ENCODE measurements at places on chromosomes 3 and 15.

- no peak for DNase-seq
These were observed 100.2 kb downstream of the CGNL1 start for GRCh38 chr15:57476533-57476975.

- no peak for DNase-seq
These were observed 14.1 kb downstream of the LYSMD4 start for GRCh38 chr15:99719096-99719541.

DNA sequence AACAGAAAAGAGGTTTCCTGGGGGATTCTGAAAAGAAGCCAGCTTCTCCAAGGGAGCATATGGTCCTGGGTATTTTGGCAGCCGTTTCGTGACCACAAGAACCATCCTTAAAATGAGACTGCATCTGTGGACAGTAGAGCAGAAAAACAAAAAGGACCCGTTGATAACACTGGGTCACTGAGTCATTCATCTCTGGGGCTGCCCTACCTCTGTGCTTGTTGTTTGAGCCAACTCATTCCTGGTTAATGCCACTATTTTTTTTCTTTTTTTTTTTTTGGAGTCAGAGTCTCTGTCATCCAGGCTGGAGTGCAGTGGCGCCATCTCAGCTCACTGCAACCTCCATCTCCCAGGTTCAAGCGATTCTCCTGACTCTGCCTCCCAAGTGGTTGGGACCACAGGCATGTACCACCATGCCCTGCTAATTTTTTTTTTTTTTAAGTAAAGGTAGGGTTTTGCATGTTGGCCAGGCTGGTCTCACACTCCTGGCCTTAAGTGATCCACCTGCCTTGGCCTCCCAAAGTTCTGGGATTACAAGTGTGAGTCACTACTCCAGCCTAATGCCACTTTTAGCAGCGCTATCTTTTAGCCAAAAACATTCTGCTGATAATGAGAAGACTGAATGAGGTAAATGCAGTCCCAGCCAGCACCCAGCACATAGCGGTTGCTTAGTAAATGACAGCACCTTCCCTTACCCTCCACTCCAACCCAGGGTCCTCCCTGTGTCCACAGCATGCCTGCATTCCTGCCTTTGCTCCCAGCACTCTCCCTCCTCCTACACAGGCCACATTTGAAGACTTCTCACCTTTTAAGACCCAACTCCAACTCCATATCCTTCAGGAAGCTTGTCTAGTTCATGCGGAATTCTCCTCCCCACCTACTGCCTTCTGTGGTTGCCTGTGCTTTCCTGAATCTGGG, 9.1 kb upstream of the ISL2 start:
- peak; percentile 68 for DNase-seq

GRCh38 chr3:153210660-153211059, 48.6 kb downstream of the RAP2B start:
- DNase-seq = no peak
